ENCODE measurements at places on chromosomes 7 and 10.

GRCh38 chr10:119620241-119621077 lies 23.7 kb upstream of the TIAL1 start:
- peak; percentile 72 for DNase-seq

DNA sequence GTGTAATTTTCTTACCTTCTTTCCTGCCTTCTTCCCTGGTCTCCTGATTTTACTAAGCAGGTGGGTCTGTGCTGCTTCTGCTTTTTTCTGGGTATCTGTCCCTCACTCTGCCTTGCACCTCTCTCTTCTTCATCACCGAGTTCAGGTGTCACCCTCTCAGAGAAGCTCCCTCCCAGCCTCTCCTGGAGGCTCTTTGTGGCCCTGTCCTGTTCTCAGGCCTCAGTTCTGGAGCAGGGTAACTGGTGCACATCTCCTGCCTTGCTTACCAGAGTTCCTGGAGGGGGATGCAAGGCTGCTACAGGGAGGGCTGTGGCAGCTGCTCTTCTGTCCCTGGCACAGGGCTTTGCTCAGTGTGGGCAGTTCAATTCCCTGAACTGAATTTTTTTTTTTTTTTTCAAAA lies 66.1 kb downstream of the RBM33 start:
- DNase-seq = no peak

GRCh38 chr7:98352621-98353020 lies 48.3 kb downstream of the BAIAP2L1 start:
- DNase-seq = peak; percentile 95

DNA sequence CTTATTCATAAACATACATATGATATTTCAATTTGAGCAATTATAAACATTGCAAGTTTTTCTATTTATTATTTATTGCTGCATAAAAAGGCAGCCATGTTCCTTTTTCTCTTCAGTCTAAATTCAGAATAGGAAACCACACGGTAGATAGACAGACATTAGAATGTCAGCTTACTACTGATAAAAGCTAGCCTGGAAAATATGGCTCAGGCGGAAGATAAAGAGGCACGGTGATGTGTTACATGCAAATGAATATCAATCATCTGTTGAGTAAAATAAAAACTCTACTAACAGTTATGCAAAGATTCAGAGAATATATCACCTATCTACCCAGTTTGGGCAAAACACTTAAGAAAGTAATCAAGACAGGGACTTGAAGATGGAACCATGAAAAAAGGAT lies 73.5 kb upstream of the PDSS1 start:
- no peak for DNase-seq

DNA sequence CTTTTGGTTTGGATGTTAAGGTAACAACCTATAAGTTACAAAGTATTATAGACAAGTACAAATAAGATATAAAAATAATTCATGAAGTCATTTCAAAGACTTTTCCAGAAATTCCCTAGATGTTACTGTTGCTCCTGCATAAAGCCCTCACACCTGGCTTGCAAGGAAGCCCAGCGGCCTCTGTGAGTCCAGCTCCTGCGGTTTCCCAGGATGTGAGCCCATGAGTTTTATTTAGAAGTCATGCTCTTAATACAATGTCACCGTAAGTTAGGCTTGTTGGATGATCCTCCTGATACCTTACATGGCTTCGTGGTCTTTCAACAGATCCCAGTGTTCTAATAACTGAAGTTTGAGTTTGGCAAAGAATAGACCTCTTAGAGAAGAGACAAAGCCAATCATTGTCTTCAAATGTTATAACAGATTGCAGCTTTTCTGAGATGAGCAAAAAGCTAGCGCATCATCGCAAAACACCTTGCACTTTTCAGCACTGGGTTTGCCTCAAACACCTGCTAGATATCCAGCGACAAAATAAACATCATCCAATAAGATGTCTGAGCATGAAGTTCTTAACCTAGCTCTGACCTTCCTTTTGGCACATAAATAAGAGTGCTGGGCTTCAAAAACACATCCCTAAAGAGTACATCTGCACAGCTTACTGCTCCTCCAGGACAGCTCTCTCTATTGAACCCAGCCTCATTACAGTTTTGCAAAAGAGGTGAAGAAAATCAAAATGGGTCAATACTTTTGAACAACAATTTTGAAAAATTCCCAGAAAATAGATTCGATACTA lies 3.6 kb downstream of the FAM171A1 start:
- no peak for DNase-seq

DNA sequence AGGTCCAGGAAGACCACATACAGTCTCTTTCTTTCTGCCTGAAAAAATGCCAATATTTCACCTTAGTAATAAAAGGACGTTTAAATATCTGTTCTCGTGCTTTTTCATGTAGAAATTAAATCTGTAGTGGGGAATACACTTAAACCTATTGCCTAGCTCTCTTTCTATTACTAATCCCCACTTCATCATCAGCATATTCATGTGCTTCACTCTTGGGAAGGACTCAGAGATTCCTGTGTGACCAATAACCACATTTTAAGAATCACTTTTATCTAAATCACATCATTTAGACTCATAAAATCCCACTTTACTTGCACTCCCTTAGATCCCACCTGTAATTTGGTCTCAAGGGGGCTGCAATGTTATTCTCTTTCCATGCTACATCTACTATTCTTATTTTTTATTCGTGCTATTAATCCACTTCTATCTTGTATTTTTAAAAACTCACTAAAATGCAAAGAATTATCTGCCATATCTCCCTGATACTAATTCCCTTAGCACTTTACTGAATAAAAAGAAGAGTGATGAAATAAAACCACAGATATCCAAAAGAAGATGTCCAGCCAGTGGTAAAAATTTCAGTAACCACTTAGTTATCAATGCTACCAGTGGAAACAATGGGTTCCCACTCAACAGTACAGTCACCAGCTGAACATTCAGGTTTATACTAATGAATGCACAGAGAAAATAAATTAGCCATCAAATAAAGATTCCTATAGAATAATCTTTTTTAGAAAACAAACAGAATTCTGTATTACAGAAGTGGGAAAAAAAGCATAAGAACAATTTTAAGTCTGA lies 102.1 kb downstream of the PPP1R17 start:
- DNase-seq = peak; percentile 68

GRCh38 chr10:1311726-1312125 lies 255.5 kb downstream of the WDR37 start:
- DNase-seq = no peak

DNA sequence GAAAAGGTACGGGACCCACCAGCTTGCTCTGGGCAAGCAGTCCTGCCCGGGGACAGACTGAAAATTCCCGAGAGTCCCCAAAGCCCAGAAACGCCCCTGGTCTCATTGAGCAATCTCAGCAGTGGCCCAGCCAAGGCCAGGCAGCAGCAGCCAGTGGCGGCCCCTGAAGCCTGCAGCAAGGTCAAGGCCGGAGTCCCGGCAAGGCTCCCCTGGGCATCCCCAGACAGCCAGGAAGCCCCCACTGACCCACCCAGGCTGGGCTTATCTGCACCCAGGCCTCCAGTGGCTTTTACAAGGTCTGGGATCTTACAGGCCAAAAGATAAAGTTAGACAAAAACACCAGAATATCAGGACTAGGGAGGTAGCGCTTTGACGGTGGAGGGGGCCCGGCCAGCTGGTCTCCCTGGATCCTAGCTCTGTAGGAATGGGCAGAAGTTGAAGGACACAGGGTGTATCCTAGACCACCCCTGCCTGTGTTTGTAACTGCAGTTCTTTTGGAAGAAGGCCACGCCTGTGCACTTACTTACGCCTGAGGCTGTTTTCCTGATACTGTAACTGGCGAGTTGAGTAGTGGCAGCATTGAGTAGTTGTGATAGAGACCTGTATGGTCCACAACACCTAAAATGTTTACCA lies 130.5 kb upstream of the NPS start:
- no peak for DNase-seq

DNA sequence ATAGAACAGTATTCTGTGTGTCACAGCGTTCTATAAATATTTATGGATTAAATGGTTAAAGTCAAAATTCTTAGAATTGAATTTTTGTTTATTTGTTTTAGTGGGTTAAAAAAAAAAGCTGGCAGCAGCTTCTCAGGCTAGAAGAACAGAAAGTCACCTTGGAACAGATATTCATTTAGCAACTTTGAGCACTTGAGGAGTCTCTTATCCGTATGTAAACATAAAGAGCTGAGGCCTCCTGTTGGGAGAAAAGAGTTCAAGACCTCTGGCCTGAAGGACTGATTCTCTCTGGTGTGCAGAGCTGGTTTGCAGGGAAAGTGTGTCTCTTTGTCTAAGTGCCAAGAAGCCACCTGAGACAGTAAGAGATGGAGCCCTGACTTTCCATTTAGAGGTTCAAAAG lies 109.9 kb downstream of the HERPUD2 start:
- DNase-seq = no peak

DNA sequence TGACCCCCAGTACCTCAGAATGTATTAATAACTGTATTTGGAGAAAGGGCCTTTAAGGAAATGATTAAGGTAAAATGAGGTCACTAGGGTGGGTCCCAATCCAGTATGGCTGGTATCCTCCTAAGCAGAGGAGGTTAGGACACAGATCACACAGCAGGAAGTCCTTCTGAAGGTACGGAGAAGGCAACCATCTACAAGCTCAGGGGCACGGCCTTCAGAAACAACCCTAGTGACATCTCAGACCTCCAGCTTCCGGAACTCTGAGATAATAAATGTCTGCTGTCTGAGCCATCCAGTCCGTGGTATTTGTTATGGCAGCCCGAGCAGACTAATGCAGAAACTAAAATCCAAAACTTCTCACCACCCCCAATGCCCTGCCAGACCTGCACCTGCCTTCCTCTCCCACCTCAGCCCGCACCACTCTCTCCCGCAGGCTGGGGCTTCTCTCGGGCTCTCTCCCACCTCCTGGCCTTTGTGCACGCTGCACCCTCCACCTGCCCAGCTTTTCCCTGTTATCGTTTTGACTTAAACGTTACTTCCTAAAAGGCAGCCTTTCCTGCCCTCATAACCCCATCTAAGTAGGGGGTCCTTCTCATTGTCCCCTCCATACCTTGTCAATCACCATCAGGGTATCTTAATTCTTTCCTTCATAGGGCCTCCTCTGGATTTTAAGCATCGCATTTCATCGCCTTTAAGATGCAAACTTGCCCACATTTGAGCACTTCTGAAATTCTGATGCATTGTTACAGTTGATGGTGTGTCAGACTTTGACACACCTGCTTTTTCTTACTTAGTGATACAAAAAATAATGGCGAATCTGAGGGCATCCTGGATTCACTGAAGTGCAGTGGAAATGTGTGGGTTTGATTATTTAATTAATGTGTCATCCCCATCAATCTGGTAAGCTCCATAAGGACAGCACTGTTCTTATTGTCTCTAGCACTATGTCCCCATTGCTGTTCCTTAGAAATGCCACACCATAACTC lies 32.2 kb upstream of the AQP1 start:
- DNase-seq = no peak

- peak; percentile 94 for DNase-seq
These were observed 58.1 kb upstream of the ST8SIA6 start for GRCh38 chr10:17512341-17513001.

- DNase-seq = no peak
These were observed 55.3 kb downstream of the REEP3 start for GRCh38 chr10:63576501-63576900.

- DNase-seq = no peak
These were observed 6.6 kb downstream of the PGAM2 start for GRCh38 chr7:44058759-44059218.

Data from GM23248 (cell line).